ENCODE measurements at places on chromosomes 11 and 22. TPM values are rescaled to one million over a fixed set of nuclear protein-coding genes. Genes with fewer than 3 reads are reported as not detected.

Gene CBL
- 35.2 TPM for total RNA-seq

Gene TMPRSS5
- 1.2 TPM for total RNA-seq

Gene OR52I1
- not detected for total RNA-seq

Gene ATL3
- 33.8 TPM for total RNA-seq

Gene MS4A14
- 3.4 TPM for total RNA-seq

Gene SYCE3
- not detected for total RNA-seq

Gene INPP5J
- total RNA-seq = 0.52 TPM

Gene RASGRP2
- total RNA-seq = 653 TPM

Gene SUSD2
- total RNA-seq = 0.44 TPM

Gene CBX7
- 141 TPM for total RNA-seq

Gene CTSF
- 24.0 TPM for total RNA-seq

Gene EMID1
- not detected for total RNA-seq

Gene CALCA
- total RNA-seq = not detected

Gene MS4A3
- not detected for total RNA-seq

Gene BRSK2
- total RNA-seq = 1.5 TPM

Gene MPPED2
- total RNA-seq = 1.0 TPM

Gene OR10A2
- not detected for total RNA-seq

Gene C11orf16
- not detected for total RNA-seq

Gene RAG1
- 0.37 TPM for total RNA-seq

Gene SLC25A18
- total RNA-seq = not detected

Gene NPAS4
- not detected for total RNA-seq

Gene SMC1B
- 0.07 TPM for total RNA-seq

Gene SMTNL1
- not detected for total RNA-seq

Gene NTM
- total RNA-seq = not detected

Gene C1QTNF6
- total RNA-seq = 18.3 TPM

All from B cell (primary cell).